Fibroblast of skin of abdomen (primary cell): ENCODE measurements at places on chromosomes 6 and 20.

- no peak for DNase-seq
Measured at GRCh38 chr6:48825501-48826151, 637.4 kb downstream of the MMUT start.

DNA sequence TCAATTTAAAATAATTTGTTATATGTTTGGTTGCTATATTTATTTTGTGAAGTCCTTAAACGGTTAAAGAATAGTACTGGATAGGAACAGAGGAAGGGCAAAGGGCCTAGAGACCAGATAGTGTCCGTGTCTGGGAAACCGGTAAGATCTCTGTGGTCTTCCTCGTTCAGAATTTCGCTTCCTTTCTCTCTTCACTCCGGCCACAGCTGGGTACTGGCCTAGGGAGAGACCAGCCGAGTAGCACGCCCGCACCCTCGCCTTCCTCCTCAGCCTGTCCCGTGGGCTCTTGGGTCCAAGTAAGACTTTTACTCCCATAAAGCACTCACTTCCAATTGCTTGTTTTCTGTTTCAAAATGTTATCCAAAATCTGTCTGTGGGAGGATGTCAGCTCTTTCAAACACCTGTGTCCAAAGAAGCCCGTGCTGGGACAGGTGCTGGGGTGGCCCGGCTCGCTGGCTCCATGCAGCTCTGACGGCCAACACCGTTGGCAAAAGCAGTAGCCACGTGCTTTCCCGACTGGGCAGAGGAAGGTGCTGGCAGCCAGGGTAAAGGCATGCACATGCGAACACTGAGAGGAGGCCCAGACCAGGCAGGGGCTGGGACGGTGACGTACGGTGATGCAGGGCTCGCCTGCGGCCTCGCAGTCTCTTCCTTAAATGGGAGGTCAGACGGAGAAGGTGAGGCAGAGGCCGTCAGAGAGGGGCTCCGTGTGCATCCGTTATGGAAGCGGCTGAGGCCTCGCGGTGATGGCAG, 112.2 kb downstream of the IRF4 start:
- DNase-seq = no peak

DNA sequence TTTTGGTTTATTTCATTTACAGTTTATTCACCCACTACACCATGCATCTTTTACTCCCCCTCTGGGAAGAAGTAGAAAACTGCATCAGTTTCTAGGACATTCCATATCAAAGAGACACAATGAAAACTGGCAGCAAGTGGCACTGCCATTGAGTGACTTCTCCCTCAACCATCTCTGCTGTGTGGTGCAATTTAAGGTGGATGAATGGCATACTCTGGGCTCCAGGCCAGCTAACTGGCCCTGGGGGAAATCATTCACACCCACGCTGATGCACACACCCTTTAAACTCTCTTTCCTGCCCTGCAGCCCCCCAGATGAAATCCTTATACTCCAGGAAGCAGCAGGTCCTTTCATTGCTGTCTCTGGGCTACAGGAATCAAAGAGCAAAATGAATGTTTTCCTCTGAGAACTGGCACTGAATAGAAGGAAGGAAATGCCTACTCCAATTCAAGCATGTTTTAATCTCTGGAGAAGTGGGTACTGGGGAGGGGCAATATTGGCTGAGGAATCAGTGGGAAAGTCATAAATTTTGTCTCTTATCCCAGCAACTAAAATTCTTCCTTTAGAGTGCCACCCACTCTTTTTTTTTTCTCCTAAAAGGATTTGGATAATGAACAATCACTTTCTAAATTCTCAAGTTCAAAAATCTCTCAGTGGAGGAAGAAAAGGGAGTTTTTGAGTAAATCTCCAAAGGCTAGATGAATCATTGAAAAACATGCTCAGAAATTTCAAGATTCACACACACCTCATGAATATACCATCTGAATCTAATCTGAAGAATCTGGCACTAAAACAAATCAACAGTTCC, 16.9 kb upstream of the RFPL4B start:
- peak; percentile 65 for DNase-seq

DNA sequence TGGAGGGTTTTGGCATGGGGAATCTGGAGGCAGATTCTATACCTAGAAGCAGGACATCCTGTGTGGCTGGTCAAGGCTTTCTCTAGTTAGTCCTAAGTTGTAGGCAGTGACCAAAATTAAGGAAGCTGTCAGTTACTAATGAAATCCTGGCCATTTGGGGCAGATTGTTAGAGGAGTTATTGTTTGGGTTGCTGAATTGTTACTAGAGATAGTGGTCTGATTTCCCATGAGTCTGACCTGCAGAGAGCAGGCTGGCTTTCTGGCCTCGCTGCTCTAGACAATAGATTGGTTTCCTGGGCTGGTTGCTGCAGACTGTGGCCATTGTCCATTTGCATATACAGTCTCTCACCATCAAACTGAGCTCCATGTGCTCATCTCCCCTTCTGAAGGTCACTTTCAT, 205.0 kb upstream of the SASH1 start:
- DNase-seq = no peak

DNA sequence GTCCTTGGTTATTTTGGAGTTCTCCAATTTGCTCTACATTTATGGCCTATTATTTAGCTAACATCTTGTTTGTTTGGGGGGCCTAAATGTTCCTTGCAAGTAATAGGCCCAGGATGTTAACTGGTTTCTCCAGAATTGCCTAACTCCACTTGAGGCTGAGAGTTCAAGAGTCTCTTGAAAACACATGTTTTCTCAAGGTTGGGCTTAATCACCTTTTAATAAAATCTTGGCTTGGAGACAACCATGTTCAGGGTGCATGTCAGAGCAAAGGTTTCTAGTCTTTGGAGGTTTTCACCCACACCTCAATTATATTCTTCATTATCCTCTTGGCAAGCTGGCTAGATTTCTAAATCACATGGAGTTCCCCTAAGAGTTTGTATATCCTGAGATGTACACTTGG, 54.2 kb downstream of the KLHL31 start:
- no peak for DNase-seq
